ENCODE measurements at places on chromosomes 16 and 17. TPM values are rescaled to one million over a fixed set of nuclear protein-coding genes. Genes with fewer than 3 reads are reported as not detected.

DNA sequence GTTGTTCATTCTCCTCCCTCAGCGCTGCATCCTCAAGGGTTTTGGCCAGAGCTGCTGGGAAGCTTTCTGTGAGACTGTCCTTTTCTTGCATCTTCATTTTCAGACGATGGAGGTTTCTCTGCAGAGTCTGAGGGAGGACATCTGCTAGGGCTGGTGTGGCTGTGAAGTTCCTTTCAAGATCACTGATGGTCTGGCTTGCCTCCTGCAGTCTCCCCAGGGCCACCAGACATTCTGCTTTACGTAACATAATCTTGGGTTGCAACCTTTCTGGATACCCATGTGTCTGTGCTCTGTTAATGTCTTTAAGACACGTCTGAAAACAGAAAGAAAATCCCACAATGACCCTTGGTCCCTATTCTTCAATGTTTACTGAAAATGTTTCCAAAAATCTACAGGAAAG is 29.0 kb downstream of the SMYD4 start:
- no peak for DNase-seq

DNA sequence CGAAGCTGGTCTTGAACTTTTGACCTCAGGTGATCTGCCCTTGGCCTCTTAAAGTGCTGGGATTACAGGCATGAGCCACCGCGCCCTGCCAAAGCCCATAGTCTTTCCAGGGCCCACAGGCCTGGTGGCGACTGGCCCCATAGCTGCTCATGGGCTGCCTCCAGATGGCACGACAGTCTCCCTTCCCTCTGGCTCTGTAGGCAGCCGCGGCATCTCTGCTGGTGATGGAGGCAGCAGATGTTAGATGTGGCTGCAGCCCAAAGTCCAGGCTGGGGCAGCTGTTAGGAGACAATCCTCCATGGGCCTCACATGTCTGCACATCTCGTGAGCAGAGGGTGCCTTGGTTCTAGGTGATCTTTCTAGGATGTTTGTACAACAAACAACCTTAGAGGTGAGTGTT is 69.7 kb upstream of the DNAJA2 start:
- no peak for DNase-seq

DNA sequence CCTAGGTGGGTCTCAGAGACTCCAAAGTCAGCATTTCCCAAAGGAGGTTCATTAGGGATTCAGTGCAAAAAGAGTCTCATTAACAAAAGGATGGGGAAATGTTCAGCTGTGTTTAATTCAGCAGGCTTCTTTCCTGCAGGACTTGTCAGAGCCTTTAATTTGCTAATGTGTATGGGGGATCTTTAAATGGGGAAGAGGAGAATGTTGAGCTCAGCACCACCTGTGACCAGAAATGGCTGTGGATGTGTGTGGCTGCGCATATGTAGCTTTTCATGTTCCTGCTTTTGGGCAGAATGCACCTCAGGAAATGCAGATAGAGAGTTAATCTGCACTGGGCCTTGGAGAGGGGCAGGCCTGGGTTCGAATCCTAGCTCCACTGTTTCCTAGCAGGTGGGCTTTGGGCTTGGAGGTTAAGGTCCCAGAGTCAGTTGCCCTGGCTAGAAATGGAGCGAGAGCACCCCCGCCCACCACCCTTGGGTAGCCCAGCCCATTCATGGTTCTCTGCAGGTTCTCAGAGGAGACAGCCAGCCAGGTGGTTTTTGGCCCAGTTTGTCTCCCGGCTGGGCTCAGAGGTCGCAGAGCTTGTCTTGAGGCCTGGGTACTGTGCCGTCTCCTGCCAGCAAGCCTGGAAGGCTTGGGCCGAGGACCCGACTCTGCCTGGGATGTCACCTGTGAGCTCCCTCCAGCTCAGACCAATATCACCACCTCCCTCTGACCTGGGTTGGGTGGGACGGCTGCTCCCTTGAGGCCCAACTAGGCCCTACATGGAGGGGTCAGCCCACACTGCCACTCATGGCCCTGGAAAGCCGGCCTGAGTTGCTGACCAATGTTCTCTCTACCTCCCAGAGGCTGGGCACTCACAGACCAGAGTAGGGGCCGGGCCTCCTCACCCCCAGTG is 9.3 kb downstream of the ADCY7 start:
- DNase-seq = no peak

DNA sequence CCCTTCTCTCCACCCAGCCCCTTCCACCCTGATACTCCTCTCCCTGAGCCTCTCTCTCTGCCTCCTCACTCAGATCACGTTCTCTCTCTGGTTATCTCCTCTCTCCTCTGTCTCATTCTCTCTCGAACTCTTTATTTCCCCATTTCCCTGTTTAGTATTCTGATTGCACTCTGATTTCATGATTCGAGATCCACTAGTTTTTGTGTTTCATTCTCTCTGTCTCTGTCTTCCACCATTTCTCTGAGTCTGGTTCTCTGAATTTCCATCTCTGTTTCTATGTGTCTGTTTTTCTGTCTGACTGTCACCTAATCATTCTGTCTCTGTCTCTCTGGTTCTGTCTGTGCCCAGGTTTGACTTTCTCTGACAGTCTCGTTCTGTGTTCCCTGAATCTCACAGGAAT is 2.0 kb downstream of the SEZ6L2 start:
- no peak for DNase-seq

- DNase-seq = no peak
Observed at GRCh38 chr16:11315510-11315909, 29.7 kb upstream of the RMI2 start.

DNA sequence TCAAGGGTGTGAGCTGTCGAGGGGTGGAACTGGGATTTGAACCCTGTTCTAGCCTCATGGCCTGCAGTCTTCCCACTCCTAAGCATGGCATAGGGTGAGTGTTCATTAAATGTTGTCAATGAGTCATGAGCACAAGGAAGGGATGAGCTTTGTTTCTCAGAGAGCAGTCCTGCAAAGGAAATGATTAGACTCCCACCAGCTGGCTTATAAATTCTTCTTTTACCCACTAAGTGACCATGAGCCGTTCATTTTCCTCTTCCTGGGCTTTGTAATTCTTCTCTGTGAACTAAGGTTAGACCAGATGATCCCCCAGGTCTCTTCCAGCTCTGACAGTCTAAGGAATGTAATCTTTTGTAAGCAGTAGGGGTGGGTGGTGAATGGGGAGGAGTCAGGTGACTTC is 47.9 kb upstream of the HNF1B start:
- no peak for DNase-seq

GRCh38 chr17:81285179-81285878 is 9.8 kb downstream of the SLC38A10 start:
- DNase-seq = no peak

DNA sequence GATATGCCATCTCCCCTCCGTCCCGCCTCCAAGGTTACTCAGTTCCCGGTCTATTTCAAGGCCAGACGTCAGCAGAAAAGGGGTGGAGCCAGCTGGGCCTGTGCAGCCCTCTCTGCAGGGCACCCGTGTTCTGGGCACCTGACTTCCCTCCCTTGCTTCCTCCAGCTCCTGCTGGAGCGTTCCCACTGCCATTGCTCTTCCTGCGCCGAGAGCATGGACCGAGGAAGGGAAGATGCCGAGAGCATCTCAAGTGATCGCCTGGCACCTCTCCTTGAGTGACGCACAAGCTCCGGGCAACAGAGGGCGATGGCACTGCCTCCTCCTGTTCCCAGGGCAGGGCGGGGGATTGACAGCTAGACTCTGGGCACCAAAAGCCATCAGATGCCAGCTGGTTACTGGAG is 29.4 kb upstream of the NAT9 start:
- DNase-seq = no peak

DNA sequence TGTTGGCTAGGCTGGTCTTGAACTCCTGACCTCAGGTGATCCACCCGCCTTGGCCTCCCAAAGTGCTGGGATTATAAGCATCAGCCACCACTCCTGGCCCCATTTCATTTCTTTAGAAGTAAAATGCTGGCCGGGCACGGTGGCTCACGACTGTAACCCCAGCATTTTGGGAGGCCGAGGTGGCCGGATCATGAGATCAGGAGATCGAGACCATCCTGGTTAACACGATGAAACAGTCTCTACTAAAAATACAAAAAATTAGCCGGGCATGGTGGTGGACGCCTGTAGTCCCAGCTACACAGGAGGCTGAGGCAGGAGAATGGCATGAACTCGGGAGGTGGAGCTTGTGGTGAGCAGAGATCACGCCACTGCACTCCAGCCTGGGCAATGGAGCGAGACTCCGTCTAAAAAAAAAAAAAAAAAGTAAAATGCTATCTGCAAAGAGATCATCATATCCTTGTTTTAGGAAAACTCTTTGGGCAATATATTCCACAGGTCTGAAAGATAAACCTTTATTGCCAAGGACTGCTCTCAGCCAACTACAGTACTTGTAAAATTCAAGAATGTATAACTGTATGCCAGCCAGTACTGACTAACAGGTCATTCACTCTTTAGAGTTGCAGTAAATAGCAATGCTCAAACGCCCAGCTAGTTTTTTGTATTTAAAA is 3.8 kb downstream of the GJC1 start:
- no peak for DNase-seq

DNA sequence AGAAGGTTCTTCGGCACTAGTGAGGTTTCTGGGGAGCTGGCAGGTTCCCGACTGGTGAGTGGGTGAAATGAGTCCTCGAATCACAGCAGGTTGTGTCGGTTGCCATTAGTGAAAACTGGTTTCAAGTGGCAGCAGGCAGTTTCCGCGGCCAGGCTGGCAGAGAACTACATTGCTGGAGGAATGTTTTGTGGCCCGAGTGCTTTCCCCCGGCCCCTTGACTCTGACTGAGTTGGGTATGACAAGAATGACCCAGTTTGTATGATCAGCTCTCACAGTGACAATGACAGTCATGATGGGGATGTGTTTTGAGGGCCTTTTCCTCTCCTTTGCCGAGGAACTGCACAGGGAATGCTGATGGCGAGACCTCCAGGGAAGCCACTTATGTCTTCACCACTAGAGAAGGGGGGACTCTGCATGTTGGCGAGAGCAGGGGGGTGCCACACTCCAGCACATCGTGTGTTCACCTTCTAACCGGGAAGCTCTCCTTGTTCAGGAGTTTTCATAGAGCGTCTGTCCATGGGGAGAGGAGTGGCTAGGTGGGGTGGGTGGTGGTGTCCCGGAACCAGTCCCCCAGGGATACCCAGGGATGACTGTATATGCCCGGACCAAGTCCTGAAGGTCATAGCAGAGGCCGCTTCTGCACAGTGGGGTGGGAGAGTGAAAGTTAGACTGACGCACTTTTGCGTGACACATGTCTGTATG is 206.0 kb upstream of the CHMP6 start:
- DNase-seq = no peak

- DNase-seq = no peak
Observed at GRCh38 chr16:31458073-31458843, 1.0 kb upstream of the ARMC5 start.

GRCh38 chr16:69109486-69110270 is 4.2 kb downstream of the HAS3 start:
- no peak for DNase-seq

GRCh38 chr16:66155933-66156332 is 210.6 kb upstream of the CDH5 start:
- no peak for DNase-seq

DNA sequence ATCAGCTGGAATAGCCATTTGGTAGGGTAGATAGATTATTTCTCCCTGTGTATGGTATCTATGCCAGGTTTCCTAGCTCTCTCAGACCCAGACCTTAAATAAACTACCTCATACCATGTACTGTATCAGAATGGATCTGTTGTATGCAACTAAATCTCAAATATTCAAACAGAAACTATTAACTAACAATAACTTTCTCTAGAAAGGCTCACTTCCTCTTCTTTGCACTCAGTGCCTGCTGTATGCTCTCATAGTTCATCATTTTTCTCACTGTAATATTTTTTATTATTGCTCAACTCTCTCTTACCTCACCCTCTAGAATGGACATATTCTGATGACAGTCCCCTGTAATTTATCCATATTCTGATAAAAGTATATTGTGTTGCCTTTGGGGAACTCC is 182.4 kb downstream of the TOX3 start:
- DNase-seq = no peak

GRCh38 chr17:48373883-48374282 is 56.1 kb downstream of the SKAP1 start:
- no peak for DNase-seq

- DNase-seq = no peak
Observed at GRCh38 chr17:46817151-46817900, 1.2 kb downstream of the WNT3 start.

DNA sequence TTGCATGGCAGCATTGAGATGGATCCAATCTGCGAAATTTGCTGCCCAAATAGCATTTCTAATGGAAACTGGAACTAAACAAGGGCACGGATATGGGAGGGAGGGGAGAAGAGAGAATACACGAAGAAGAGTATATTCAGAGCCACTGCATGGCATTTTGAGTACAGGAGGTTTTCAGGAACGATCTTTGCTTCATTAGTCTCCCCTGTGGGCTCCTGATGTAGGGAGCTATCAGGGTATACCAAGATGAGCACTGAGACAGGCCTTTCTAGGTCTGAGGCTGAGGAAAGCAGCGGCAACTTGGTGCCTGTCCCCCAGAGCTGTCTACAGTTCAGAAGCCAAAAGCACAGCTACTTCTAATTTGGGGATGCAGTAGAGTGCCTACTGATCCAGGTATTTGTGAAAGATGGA is 257.7 kb upstream of the PMFBP1 start:
- no peak for DNase-seq

DNA sequence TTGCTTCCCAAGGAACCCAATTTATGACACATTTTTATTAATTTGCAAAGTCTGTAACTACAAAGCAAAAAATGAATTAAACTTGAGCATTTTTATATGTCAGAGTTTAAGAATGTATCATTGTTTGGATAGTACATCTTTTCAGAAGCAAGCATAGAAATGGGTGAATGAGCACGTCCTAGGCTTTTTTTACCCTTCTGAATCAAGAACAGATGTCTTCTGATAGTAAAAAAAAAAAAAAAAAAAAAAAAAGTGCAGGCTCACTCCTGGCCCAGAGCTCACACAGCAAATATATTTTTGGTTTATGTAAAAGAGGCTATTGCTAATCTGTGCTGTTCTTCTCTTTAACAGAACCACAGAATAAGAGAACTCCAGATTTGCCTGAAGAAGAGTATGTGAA is 6.3 kb downstream of the TERF2IP start:
- no peak for DNase-seq

GRCh38 chr17:7074931-7075330 is 5.1 kb downstream of the CLEC10A start:
- DNase-seq = no peak

- no peak for DNase-seq
Observed at GRCh38 chr17:6641247-6641863, 495 bp downstream of the TXNDC17 start.

- no peak for DNase-seq
Observed at GRCh38 chr16:53881371-53881770, 177.4 kb downstream of the FTO start.

DNA sequence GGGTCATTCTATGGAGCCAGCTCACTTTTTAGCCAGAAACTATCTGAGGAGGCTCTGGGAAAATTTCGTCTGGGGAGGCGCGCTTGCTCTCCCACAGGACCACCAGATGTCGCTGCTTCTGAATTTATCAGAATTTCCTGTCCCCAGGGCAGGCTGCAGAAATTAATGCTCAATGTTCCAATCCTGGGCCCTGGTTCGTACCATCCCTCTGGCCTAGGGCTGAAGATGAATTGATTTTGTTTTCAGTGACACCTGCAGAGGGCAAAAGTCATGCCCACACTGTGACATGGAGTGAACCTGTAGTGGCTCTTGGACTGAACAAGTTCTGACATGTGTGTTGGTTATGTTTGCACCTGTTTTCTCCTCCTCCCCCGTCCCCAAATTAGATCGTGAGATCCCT is 482.6 kb downstream of the NPIPA7 start:
- DNase-seq = peak; percentile 24

Gene TOX3
- 7.0 TPM for total RNA-seq

Gene E2F4
- 79.5 TPM for total RNA-seq

Gene YBX2
- total RNA-seq = 2.2 TPM

Gene GPR179
- 0.22 TPM for total RNA-seq

Gene KRTAP4-5
- total RNA-seq = not detected

Gene RNF135
- total RNA-seq = 15.7 TPM

Gene PYY
- total RNA-seq = not detected

Gene SOST
- 0.23 TPM for total RNA-seq

Gene CCL4
- not detected for total RNA-seq

Gene CCDC154
- 3.9 TPM for total RNA-seq

Measured in mesothelial cell of epicardium (in vitro differentiated cells).